Right renal pelvis (tissue), 4 donors: ENCODE measurements at places on chromosomes 12 and 14.

DNA sequence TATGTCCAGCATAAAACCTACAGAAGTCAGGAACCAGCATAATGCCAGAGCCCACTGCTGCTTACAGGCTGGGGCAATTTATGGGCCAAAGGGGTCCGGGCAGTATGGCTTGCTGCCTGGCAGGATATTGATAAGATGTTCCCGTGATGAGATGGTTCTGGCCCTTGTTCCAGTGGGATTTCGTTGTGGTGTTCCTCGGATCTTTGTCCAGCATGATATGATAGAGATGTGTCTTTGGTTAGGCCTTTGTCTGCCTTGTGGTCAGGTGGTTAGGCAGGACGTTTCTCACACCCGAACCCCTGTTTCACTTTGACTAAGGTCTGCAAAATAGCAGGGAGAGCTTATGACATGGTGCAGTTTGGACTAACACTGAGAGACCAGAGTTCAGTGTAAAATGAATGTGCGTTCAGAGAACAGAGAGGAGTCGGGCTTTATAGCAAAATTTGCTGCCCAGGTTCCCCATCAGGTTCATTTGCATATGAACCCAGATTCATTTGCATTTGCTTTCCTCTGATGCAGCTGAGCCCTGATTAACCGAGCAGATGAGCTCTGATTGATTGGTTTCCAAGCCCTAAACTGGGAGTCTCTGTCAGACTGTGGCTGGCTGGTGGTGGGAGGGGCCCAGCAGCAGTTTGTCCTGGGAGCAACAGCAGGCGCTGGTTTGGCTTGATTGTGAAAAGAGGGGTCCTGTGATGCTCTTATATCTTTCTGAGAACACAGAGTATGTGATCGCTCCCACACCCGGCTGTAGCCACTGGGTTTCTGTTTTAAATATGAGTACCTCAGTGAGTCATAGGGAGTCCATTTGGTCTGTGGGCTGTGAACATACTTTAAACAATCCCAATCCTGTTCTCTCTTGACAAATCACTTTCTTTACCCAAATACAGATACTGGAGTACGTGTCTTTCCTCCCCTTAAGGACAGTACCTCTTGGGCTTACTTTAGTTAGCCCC is 156.3 kb upstream of the PZP start:
- DNase-seq: no peak

DNA sequence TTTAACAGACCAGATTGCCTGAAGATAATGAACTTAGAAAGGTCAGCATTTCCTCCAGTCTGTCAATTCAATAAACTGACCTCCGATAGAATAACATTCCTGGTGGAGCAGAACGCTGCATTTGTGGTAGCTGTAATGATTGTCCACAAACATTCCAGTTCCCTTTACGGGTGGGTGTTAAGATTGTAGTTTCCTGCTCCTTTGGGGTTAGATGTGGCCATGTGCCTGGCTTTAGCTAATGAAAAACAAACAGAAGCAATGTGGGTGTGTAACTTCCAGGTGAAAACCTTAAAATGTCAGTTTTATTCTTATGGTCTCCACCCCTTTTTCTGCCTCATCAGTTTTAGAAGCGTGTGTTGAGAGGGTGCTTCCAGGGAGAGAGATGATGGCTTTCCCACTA is 217.3 kb upstream of the CRY1 start:
- no peak for DNase-seq

- DNase-seq: no peak
These were observed 58.4 kb downstream of the SLC25A21 start for GRCh38 chr14:37114002-37114401.

DNA sequence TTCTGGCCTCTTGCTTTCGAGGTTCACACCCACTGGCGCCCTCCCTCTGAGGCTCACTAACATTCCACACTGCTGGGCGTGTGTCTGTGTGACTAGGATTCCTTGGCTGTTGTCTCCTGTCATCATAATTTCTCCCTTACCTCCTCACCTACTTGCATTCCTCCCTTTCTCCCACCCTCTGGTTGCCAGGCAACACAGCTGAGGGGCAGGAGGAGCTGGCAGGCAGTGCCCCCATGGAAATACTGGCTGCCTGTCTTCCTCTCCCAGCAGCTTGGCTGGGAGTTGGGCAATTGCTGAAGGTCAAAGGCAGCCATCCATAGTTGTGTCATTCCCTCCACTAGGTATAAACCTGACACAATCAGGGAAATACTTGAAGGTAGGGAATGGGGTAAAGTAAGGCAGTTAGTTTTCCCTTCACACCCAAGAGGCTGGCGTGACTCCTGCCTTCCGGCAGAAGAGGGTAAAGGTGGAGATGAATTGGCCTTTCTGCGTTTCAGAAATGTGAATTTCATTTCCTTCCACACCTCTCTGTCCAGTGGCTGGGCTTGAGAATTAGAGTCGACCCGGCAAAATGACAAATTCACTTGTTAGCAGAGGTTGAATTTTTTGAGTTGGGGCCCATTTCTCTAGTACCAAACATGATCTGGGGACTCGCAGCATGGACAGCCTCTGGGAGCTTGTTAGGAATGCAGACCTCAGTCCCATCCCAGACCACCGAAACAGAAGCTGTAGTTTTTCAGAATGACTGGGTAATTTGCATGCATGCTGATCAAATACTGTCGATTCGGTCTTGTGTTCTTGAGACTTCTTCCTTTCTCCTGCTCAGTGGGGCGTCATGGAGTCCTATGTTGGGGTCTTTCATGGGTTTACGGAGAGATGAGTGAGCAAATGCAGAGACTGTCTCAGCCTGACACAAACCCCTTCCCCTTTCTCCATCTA is 24.3 kb upstream of the EMP1 start:
- no peak for DNase-seq

DNA sequence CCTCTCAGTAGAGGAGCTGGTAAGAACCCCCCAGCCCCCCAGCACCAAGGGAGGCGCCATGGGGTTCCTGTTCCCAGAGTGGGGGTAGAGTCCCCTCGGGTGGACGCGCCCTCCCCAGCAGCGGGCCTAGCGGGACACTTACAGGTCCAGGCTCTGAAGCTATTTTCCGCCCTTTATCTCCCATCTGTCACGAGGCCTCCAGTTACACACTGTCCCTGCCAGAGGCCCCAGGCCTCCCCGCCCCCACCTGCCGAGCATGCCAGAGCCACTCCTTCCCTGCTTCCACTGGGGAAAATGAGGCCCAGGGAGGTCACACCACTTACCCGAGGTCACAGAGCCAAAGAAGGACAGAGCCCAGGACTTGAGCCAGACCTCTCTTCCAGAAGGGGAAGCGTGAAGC is 3.1 kb downstream of the C14orf180 start:
- DNase-seq: no peak

DNA sequence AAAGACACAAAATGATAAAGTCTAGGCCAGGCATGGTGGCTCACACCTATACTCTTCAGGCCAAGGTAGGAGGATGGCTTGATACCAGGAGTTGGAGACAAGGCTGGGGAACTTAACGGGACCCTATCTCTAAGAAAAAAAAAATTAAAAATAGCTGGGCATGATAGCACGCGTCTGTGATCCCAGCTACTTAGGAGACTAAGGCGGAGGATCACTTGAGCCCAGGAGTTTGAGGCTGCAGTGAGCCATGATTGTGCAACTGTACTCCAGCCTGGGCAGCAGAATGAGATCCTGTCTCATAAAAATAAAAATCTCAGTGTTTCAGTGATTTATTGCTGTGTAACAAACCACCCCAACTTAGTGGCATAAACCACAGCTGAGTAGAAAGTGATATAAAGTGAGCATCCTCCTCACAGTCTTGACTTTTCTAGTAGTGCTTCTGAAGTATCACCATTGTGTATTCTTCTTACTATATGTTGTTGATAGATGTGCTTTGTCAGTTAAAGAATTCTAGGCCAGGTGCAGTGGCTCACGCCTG is 10.6 kb upstream of the ATF1 start:
- DNase-seq: no peak

DNA sequence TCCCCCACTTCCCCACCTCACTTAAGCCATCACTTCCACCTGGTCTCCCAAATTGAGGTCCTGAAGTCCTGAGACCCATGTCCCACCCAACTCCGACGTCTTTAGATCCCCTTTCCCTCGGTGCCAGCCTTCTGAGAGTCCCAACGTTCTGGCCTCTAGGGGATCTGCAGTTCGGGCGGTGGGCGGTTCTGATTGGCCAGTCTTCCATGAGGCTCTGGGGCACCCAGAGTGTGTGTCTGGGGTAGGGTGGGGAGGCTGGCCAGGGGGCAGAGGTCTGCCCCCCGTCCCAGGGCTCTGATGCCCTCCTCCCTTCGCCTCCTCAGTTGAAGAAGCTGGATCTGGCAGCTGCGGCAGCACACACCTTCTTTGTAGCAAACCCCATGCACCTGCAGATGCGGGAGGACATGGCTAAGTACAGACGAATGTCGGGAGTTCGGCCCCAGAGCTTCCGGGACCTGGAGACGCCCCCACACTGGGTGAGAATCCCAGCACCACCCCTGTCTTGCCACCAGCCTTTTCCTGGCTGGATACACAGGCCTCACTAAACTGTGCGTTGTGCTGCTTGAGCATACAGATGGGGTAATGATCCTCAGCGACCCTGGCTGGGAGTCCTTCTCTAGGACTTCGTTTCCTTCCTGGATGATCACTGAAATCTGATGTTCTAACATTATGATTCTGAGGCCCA is 1.5 kb downstream of the P3H3 start:
- DNase-seq: no peak

GRCh38 chr12:95201056-95201670 is 16.1 kb downstream of the FGD6 start:
- no peak for DNase-seq

- no peak for DNase-seq
These were observed 593 bp downstream of the UNC119B start for GRCh38 chr12:120710805-120711296.

- DNase-seq: no peak
These were observed 4.2 kb upstream of the PWP1 start for GRCh38 chr12:107681455-107681835.

DNA sequence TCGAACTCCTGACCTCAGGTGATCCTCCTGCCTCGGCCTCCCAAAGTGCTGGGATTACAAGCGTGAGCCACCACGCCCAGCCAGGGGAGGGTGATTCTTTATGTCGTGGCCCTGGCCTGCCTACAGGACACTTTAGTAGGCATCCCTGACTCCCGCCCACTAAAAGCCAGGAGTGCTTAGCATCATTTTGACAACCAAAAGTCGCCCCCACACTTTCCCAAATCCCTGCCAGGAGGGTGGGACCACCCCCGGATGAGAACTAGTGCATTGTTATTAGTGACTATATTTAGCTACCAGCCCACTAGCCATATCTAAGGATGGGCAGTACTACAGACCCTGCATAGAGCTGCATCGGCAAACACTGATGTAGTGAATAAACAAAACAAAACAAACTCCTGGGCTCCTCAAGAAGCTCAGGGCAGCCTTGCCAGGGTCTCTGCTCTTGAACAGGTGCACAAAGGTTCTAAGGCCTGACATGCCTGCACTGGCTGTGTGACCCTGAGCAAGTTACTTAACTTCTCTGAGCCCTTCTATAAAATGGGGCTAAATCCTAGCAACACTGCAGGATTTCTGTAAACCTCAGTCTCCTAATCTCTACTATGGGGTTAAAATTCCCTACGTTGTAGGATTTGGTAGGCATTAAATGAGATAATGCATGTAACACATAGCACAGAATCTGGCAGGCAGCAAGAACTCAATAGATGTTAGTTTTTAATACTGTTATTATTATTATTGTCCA is 2.2 kb downstream of the CAMKK2 start:
- no peak for DNase-seq

GRCh38 chr14:79705126-79705894 is 506.0 kb downstream of the DIO2 start:
- no peak for DNase-seq

DNA sequence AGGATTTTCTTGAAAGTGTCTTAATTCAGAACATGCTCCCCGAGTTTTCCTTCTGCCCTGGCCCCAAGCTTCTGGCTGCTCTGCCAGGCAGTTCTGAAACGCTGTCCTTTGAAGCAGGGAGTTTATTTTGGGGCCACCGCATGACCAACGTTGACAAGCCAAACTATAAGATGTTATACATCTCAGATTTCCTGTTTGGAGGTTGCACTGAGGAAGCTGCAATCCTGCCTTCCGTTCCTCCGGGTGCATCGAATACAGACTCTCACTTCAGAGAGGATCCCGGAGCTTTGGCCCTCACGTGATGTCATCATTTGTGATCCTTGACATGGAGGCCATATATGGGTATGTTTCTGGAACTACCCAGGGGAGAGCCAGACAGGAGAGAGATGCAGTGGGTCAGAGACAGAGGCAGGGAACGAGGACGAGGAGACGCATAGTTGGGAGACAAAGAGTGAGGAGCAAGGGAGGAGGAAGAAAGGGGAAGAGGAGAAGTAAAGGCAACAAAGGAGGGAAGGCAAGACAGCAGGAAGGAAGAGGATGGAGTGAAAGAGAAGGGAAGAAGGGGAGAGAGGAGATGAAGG is at the start of gene ASB2:
ASB2 (minus strand) TSS at position 94 of the 581 bp plus-strand sequence. CDS start 12,031 bp downstream, outside the sequence.
- no peak for DNase-seq

DNA sequence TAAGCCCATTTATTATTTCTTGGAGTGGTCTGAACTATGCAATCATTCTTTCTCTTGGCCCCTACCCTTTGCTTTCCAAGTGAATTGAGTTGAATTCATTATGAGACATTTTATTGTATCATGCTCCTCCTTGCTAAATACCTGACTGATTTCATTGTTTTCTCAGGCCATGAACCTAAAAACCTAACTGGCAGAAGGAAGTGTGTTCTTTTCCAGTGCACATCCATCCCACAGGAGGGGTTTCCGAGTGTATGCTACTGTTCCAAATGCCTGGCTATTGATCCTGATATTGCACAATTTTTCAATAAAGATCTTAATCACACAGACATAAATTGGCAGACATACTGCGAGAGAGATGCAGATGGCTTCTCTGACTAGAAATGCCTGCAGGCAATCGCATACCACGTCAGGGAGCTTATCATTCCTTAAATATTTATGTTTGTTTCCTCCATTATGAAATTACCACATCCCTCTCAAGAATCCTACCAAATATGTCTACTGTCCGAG is 162.2 kb upstream of the EGLN3 start:
- no peak for DNase-seq

- DNase-seq: no peak
These were observed 37.4 kb upstream of the OVCH1 start for GRCh38 chr12:29534935-29535334.

- DNase-seq: no peak
These were observed 547 bp downstream of the CNTN1 start for GRCh38 chr12:40692765-40693206.

DNA sequence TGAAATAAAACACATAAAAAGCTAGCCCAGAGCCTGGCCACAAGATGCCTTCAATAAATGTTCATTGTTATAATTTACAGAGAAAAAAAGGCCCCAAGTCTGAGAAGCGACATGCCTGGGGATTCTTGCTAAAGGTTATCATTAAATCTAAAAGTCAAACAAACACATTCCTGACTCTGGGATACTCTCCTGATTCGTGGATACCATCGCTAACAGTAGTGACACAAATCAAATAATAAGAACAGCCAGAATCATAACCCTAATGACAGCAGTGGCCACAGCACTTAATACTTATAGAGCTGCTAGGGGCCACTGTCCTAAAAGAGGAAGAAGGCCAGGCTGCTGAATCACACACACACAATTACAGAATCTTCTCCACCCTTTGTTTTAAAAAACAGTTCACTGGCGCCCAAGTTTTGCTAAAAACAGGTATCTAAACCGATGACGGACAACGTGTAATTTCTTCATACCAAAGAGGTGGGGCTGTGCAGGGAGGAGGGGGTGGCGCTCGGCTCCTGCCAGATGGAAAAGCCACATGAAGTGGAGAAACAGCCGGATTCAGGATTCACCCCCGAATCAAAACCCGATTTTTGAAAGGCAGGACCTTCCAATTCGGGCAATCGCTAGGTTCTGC is 1.2 kb downstream of the CLIP1 start:
- no peak for DNase-seq
